Activated B cell treated with CpG ODN at 0.5 μM for 24 hours (primary cell): ENCODE measurements at places on chromosomes 1 and 21.

GRCh38 chr1:7670334-7671145 is 100.6 kb upstream of the VAMP3 start:
- H3K36me3 ChIP-seq = no peaks in the 10 kb centered on the region
- DNase-seq = no peak
- peaks cover 20% of the 10 kb centered on the region for H3K4me1 ChIP-seq
- no peak overlapping the region for H3K4me3 ChIP-seq

DNA sequence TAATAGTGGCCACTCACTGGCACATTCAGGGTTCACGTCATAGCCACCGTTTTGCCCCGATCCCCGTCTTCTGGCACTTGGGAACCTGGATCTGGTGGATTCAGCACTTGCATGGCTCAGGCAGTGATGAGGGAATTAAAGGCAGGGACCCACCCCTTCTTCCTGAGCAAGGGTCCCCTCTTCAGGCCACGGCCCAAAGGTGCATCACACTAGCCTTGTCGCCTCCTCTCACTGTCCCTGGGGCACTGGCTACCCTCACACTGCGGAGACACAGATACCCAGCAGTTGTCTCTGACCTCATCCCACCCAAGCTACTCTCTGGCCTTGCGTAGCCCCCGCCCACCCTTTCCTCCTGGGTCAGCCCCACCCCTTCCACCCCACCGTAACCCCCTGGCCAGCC is 19.9 kb upstream of the LDLRAP1 start:
- no peaks in the 10 kb centered on the region for H3K36me3 ChIP-seq
- no peak for DNase-seq
- H3K27me3 ChIP-seq = peaks cover 7% of the 10 kb centered on the region
- peaks cover 9% of the 10 kb centered on the region for H3K4me1 ChIP-seq

DNA sequence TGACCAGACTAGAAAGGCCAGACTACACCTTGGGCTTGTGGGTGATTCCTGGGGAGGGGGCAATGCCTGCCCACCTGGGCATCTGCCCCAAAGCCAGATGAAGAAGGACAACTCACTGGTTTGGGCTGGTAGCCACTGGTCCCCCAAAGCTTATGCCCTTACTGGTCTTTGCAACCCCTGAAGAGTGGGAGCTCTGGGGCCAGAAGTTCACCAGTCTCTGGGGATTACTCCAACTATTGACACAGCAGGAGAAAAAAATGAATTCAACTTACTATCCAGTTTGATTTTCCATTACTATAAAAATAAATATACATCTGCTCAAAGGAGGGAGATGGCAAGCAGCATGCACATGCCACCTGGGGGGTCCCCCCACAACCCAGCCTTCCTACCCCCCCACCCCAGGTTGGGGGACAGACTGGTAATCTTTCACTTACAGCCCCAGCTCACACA is 2.6 kb downstream of the AHDC1 start:
- no peaks in the 10 kb centered on the region for H3K27me3 ChIP-seq
- no peak for DNase-seq
- H3K4me3 ChIP-seq = peak overlapping the region; percentile 64
- peaks cover 48% of the 10 kb centered on the region for H3K4me1 ChIP-seq

GRCh38 chr1:164769486-164770130 is 210.6 kb downstream of the PBX1 start:
- no peak for DNase-seq
- no peaks in the 10 kb centered on the region for H3K4me1 ChIP-seq
- H3K27me3 ChIP-seq = no peaks in the 10 kb centered on the region
- no peak overlapping the region for H3K4me3 ChIP-seq

GRCh38 chr1:110403805-110404204 is 3.7 kb downstream of the LAMTOR5 start:
- no peak overlapping the region for H3K27ac ChIP-seq
- DNase-seq = no peak

- H3K27ac ChIP-seq = peak overlapping the region; percentile 63
- peaks cover 25% of the 10 kb centered on the region for H3K4me1 ChIP-seq
- peak overlapping the region; percentile 24 for H3K4me3 ChIP-seq
- no peaks in the 10 kb centered on the region for H3K27me3 ChIP-seq
Observed at GRCh38 chr21:14589855-14590563, 43.9 kb upstream of the SAMSN1 start.

- H3K27me3 ChIP-seq = peaks cover 2% of the 10 kb centered on the region
- no peaks in the 10 kb centered on the region for H3K36me3 ChIP-seq
- DNase-seq = no peak
- H3K4me3 ChIP-seq = no peak overlapping the region
- H3K27ac ChIP-seq = no peak overlapping the region
Observed at GRCh38 chr1:48266576-48266975, 44.1 kb downstream of the SLC5A9 start.

GRCh38 chr1:72366466-72366865 is 84.1 kb upstream of the NEGR1 start:
- H3K27me3 ChIP-seq = no peaks in the 10 kb centered on the region
- H3K4me3 ChIP-seq = no peak overlapping the region
- no peak for DNase-seq
- no peak overlapping the region for H3K27ac ChIP-seq
- no peaks in the 10 kb centered on the region for H3K36me3 ChIP-seq

DNA sequence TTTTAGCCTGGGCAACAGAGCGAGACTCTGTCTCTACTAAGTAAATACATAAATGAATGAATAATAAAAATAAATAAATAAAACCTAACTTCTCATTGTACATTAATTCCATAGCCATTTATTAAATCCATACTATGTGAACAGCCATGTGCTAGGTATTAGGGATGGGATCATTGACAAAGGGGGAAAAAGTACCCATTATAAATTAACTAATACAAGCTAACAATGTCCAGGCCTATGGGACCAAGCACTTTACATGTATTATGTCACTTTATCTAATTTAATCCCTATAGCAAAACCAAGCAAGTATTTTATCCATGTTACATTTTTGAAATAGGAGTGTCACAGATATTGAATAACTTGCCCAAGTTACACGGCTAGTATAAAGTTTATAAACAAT is 2.6 kb upstream of the CDC7 start:
- no peak overlapping the region for H3K4me3 ChIP-seq
- H3K27me3 ChIP-seq = no peaks in the 10 kb centered on the region
- no peaks in the 10 kb centered on the region for H3K36me3 ChIP-seq
- no peak overlapping the region for H3K27ac ChIP-seq
- peaks cover 16% of the 10 kb centered on the region for H3K4me1 ChIP-seq

DNA sequence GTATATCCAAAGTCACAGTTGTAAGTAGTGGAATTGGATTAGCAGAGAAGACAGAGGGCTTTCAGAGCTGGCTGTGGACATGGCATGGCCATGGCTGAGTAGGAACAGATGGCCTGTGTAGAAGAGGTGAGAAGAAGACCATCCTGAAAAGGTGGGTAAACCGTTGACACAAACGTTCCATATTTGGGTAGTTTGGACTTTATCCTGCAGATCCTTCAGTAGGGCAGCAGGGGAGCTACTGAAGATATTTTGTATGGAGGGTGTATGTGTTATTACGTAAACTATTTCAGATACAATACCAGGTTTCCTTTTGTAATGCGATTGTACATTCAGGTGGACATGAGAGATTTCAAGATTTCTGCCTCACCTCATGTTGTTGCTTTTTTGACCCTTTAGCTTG is 1.6 kb downstream of the UTP11 start:
- no peak for DNase-seq
- no peaks in the 10 kb centered on the region for H3K27me3 ChIP-seq

GRCh38 chr1:198295225-198295624 is 138.4 kb downstream of the NEK7 start:
- no peak overlapping the region for H3K4me3 ChIP-seq
- H3K4me1 ChIP-seq = no peaks in the 10 kb centered on the region
- H3K36me3 ChIP-seq = peaks cover 54% of the 10 kb centered on the region
